ENCODE measurements at places on chromosomes 3 and 15.

GRCh38 chr3:10600726-10601125 lies 95.3 kb upstream of the ATP2B2 start:
- DNase-seq = no peak

- no peak for DNase-seq
Observed at GRCh38 chr3:52786330-52787215, 8.0 kb upstream of the ITIH3 start.

DNA sequence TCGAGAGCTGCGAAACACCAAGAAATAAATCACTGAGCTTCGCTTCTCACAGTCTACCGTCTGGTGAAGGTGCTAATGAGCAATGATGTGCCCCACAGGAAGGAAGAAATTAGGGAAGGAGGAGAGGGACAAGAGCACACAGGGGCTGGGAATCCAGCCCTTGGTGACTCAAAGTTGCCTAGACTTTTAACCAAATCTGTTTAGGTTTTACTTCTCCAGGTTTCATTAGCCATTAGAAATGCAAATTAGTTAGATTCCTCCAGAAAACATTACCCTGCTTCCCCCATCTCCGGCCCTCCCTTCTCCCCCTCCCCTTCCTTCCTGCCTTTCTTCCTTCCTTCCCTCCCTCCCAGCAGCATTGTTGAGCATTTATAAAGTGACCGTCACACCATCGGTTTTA lies 59.3 kb upstream of the UBE2E1 start:
- DNase-seq = no peak

- no peak for DNase-seq
Observed at GRCh38 chr3:11908981-11909698, 62.5 kb upstream of the TAMM41 start.

DNA sequence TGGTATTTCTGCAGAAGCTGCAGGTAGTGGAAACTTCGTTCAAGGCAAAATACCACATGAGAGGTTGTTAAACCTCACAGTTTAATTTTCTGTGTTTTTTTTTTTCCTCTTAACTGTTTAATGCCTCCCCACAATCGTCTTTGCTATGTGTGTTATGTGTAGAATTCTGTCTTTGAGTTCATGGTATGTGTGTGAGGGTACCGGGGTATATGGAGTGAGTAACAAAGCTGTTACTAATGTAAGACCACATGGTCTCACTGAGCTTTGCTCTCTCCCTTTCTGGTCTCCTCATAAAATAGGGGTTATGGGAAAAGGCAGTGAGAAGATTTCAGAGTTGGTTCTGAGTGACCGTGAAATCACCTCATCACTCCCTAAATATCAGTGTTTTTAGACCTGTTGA lies 143.6 kb downstream of the USP13 start:
- DNase-seq = no peak

GRCh38 chr3:149971403-149972075 lies 844 bp upstream of the PFN2 start:
- peak; percentile 34 for DNase-seq

DNA sequence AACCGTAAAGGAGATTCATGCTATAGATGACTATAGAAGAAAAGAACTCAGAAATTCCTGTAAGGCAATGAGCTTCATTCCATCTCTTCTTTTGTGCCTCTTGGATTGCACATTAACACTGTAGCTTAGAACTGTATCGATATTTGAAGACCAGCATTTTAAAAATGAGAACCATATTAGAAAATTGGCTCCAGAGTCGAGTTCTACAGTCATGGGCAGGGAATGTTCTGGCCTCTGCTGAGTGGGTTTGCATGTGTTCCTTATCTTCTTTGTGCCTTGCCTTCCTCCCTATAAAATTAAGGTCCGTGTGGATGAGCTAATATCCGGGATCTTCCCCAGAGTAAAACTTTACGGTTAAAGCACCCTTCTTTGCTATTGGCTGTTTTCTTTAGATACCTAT lies 77.4 kb upstream of the PLCL2 start:
- no peak for DNase-seq

DNA sequence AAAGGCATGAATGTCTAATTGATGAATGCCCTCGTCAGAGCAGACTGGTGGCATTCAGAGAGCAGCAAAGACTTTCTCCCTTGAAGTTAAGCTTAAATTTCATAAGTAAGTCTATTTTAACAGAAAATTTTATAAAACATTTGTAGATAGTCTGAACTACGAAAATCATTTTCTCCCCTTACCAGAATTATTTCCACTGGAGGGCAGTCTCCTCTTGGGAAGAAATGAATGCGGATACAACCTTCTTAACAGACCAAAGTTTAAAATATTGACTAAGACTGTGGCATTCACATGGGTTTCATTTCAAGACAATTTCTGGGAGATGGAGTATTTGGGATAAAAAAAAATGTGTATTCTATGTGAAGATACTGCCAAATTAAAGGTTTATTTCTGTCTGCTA lies 669.0 kb downstream of the FHIT start:
- no peak for DNase-seq
